ENCODE measurements at places on chromosomes 6 and 20.

- DNase-seq = peak; percentile 63
These were observed 174.2 kb upstream of the THBS2 start for GRCh38 chr6:169427856-169428255.

DNA sequence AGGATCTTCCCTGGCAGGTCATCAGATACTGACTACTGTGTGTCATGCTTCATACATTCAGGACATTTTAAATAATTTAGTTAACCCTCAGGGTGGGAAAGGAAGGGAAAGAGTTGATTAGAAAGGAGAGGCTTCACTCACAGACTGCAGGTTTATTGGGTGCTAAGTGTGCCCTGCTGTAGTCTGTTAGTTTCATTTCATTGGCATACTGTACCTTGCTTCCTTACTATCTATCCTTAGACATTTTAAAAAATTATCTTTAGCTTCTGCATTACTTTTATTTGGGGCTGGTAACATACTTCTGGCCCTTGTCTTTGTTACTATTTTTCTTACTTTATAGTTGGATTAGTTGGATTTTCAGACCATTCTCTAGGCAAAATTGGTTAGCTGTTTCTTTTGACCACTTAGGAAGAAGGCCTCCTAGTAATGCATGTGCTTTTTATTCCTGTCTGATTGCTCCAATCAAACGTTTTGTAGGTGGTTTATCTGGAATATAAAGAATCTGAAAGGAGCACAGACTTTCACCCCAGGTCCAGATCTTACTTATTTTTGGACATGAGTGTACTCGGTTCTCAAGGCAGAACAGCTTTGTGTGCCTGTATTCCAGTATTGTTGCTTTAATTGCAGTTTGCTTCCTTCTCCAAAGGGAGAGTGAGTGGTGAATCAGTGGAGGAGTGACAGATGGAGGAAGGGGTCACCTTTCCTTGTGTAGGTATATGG lies 82.7 kb upstream of the PRDM1 start:
- no peak for DNase-seq

DNA sequence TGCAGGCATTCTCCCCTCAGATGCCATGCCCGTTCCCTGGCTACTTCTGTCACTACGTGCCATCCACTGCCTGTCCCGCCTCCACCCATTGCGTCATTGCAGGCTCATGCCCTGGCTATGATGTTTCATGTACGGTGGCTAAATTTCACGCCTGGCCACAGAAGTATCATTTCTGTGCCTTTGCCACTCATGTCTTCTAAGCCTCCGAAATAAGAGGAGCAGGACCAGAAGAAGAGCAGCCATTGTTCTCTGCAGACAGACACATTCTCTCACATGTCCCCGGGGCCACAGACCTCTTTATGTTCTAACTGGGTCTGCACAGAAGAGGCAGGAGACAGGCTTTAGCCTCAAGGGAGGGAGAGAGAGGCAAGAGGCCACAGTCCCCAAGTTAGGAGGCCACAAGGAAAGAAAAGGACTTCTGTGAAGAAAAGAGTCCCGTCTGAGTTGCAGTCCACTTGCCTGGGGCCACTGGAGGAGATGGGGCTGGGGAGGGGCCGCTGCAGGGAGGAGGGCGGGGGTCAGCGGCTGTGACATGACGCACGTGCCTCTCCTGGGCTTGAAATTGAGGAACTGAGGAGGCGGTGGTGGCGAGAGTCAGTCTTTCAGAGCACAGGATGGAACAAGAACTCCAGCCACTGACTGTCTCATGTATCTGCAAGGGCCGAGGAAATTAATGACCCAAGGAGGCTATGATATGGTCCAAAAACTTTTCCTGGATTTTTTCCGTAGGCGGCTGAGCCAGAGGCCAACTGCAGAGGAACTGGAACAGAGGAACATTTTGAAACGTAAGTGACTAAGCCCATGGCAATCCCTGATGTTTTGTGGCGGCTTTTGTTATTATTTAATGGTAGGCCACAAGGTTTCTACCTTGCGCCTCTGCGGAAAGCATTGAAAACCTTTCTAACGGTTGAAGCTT lies 55.9 kb downstream of the TBC1D7 start:
- no peak for DNase-seq

DNA sequence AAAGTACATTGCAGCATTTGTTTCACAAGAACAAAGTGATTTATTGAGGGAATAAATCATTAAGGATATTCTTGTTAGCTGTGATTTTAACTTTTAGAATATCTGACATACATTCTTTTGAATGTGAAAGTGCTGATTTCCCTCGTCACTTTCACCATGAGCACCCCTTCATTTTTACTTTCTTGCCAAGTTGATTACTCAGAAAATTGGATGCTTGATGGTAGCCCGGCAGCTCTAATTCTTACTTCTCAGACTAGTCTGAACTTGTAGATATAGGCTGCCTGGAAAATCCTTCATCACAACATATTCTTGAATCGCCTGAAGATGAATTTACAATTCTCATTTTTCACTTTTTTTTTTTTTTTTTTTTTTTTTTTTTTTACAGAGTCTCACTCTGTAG lies 147.1 kb upstream of the SMLR1 start:
- DNase-seq = no peak

Data from fibroblast of skin of left quadriceps (primary cell).